Stromal cell of bone marrow (primary cell): ENCODE measurements at places on chromosomes 3 and 15.
A peak's percentile ranks its signal among the peaks of the same experiment; 100 is the strongest.

GRCh38 chr3:65706776-65707568, 331.7 kb downstream of the MAGI1 start:
- no peak for DNase-seq

GRCh38 chr15:32707436-32707835, 10.4 kb upstream of the GREM1 start:
- no peak for DNase-seq

GRCh38 chr15:94206463-94207167, 24.7 kb upstream of the MCTP2 start:
- peak; percentile 80 for DNase-seq

- DNase-seq: no peak
These were observed 7.8 kb downstream of the MFSD1 start for GRCh38 chr3:158809642-158810041.

GRCh38 chr3:54951405-54951804, 23.5 kb upstream of the LRTM1 start:
- DNase-seq: peak; percentile 87

DNA sequence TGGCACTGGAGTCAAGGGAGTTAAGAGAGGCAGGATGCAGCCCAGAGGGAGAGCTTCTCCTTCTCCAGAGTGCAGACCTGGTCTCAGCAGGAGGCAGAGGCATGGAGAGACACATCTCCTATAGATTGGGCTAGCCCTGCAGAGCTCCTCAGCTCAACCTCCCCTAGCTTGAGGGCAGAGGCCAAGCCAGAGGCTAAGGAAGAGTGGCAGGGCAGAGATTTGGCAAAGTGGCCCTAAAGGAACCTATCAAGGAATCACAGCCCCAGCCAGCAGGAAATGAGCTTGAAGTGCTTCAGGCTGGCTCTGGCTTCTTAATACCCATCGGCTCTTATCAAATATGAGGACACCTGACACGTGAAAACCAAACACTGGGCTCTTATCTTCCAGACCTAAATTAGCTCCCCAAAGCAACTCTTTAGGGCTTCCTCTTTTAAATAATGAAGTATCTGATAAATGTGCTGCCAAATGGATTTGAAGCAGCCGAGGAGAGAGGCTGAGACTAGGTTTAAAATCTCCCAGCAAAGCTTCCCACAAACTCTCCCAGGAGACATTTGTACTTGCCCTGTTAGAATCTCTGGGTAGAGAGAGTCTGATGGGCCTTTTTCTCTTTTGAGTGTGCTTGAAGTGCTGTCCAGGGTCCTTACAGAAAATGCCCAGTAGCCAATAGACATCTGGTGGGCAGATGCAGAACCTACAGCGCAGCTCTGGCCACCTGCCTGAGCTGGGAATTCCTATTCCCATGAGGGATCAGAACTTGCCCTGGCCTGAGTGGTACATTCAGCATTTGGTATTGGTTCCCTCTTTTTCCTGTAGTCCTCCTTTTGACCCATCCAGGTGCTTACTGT, 271.4 kb downstream of the CLSTN2 start:
- DNase-seq: peak; percentile 36

- DNase-seq: peak; percentile 71
These were observed 25.0 kb downstream of the LSM3 start for GRCh38 chr3:14203521-14204079.

- DNase-seq: no peak
These were observed 175.8 kb upstream of the MME start for GRCh38 chr3:154904328-154904727.

- no peak for DNase-seq
These were observed 113.2 kb downstream of the SOX2 start for GRCh38 chr3:181824961-181825360.

DNA sequence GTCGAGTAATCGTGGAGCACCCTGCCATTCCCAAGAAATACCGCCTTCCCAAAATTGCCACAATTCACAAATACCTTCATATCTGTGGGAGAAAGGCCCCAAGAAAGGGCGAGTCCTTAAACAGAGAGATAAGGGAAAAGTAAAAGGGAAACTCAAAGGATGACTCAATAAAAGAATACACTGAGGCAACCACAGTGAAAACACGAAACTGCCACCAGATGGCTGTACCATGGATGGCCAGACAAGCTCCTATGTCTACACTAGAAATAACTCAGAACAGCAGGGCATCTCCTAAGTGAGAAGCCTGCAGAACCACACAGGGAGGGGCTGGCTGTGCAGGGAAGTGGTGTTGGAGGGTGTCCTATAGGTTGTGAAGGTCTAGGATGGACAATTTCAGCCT, 25.0 kb downstream of the SRGAP3 start:
- DNase-seq: no peak

DNA sequence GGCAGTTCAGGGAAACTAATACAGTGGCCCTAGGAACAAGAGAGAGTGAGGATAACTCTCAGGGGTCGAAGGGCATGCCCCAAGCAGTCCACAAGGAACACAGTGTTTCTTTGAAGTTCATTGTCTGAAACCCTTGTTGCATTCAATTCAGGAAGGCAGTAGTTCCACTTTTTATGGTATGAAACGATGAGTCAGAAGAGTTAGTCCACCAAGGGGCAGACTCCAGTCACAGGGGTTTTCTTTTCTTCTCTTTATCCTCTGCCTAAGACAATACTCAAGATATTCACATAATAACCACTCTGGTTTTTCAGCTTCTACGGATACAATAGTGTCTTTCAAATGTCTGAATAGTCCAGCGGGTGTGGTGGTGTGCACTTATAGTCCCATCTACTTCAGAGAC, 23.7 kb upstream of the TICRR start:
- DNase-seq: no peak

GRCh38 chr3:7567160-7567559, 706.2 kb downstream of the GRM7 start:
- DNase-seq: no peak

DNA sequence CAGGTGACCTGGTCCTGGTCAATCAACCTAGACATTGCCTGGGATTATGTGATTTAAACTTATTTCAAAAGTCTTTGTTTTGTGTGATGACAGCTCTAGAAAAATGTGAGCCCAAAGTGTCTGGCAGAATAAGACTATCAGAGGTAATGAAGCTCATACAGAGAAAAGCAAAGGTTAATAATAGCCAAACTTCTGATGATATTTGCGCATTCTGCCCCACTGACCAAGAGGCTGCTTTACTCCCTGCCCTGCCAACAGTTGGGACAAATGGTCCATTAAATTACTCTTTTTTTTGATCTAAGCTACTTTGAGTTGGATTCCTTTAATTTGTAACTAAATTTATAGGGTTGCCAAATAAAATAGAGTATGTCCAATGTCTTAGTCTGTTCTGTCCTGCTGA, 911.2 kb downstream of the MCTP2 start:
- no peak for DNase-seq

DNA sequence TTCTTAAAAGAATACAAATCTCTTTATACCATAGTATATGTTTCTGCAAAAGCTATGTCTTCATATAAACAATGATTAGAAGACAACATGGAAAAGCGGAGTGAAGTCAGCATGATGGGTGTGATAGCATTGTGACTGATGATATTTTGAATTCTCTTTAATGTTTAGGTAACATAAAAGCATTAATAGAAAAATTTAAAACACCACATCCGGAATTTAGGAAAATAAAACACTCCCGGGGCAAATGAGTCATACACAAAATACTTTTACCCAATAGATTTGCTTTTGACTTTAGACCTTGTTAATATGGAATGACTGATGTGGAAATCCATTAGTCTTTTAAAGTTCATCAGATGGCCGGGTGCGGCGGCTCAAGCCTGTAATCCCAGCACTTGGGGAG, 134.7 kb downstream of the P3H2 start:
- DNase-seq: no peak

DNA sequence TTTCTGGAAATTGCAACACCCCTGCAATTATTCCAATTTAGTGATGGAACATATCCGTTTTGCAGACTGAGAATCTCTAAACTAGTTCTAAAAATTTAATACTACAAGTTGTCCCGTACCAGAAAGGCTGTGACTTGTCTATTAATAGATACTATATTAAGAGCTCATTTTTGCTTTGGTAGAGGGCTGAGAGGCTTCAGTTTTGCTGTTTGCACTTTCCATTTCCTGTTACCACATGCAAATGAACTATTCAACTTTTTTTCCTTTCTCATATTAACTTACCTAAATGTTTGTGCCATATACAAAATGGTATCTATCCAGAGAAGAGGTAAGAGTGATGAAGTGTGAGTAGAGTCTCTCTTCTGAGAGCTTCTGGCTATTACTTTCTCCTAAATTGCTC, 101.5 kb upstream of the CRBN start:
- DNase-seq: no peak

DNA sequence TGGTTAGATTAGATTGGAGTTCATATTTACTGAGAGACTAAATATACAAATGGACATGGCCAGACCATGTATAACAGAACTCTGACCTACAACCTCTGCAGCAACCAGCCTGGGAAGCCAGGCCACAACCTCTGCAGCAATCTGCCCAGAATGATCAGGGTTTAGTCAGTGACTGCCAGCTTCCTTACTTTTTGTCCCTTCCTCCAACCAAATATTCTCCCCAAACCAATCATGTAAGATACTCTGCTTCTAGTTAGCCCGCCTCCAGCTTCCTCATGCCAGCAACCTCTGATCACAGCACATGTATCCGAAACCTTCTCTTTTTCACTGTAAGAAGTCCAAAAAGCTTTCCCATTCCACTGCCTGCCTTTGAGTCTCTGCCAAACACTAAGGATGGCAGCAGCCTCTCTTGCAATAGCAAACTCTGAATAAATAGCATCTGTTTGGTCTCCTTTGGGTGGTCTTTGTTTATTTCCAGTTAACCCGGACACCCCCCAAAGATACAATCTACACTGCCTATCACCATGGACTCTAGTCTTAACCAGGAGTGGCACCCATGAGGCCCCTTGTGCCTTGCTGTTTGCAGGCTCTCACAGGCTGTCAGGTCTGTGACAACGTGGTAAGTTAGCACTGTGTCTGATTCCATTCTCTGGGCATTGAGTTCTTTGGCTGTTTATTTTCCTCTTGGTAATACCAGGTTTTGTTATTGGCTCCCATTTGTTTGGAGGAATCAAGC, 102.2 kb downstream of the ERC2 start:
- no peak for DNase-seq

DNA sequence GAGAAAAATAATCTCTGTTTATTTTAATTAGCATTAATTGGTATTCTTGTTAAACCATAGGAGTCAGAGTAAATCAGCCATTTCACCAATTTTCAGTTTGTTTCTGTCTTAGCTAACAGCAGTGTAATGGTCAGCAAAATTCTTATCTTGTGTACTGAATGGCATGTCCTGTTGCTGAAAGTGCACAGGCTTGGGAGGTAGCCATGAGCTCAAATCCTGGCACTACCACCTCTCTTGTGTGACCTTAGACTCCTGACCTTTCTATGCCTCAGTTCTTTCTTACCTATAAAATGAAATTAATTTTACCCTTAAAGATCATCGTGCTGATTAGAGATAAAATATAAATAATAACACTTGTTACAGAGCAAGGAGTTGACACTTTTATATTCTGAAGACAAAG, 35.8 kb downstream of the MLH1 start:
- DNase-seq: no peak

GRCh38 chr3:94405258-94406035, 342.6 kb downstream of the NSUN3 start:
- DNase-seq: no peak

- no peak for DNase-seq
These were observed 63.7 kb downstream of the SLC7A14 start for GRCh38 chr3:170522201-170522600.

DNA sequence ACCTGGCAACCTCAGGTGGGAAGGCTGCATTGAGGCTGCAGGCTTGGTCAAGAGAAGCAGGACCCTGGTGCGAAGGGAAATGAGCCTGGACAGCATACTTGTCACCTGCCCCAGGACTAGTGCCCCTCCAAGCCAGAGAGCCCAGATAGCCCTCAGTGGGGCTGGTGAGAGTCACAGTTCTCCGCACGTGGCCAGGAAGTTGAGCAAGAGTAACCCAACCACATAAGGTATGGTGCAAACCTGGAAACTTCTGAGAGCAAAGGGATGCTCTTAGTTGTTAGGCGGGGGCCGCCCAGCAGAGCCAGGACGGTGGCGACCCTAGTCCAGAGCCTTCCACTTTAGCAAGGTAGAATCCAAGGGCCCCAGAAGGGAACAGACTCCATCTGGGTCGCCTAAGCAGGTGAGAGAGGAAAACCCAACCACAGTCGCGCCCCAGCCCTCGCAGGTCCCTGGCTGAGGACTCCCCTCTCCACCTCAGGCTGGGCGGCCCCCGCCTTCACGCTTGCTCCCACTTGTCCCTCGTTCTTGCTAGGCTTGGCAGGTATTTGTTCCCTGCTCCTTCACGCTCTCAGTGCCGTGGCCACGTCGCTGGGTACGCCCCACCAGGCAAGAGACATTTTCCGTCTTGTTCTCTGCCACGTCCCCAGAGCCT, 1.1 kb upstream of the VPS18 start:
- DNase-seq: no peak

DNA sequence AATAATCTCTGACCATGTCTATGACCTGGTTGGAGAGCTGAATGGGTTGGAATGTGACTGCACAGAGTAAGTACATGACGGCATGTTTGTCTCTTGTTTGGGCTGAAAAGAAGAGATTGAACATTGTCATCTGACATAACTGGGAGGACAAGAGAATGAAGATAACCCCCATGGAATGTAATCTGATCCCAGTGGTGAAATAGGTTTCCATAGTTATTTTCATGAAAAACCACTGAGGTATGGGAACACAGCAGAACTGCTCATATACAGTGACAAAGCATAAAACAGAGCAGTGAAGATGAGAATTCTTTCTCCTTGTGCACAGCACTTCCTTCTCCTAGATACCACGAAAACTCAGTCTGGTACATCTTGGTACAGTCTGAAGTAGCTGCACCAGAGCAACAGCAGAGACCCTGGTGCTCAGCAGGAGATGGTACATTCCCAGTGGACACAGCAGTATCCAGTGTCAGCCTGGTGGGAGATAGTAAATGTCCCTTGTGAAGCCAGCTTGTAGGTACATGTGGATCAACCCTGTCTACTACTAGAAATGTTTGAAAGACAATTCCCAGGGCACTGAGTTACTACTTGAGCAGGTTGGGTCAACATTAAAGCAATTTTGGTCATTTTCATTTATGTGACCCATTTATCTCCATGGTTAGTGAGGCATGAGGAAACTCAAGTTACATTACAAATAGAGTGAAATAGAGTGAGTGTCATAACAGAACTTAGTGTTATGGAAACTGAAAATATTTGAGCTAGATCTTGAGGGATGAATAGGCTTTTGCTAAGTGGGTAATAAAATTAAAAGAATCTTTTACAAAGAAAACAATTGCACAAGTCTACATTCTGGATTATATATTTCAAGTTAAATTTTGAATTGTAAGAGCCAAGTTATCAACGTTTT, 178.3 kb downstream of the SUCNR1 start:
- DNase-seq: peak; percentile 83

DNA sequence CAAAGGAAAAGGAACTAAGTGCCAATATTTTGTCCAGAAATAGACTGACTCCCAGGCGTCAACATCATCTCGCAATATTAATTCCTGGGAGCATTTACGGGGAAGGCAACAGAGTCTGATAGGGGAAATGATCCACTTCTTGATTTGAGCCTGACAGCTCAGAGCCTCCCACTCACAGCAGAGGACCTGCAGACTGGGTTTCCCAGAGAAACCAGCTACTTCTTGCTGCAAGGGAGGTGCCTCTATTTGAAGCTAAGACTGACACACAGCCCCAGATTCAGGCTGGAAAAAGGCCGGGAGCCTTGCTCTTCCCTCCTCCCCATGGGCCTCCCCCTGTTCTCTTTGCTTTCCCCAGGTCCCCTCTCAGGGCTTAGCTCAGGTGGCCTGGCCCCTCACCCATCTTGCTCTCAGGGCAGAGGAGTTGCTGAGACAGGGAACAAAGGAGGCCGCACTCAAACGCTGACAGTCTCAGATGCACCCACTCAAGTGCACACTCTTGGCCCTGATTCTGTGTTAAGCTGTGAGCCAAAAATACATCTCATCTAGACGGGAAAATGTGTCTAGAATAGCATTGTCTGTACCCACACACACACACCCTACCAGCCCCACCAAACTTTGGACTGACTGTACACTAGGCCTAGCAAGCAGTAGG, 49.8 kb upstream of the DCLK3 start:
- no peak for DNase-seq
